ENCODE measurements at places on chromosomes 12 and 14.

DNA sequence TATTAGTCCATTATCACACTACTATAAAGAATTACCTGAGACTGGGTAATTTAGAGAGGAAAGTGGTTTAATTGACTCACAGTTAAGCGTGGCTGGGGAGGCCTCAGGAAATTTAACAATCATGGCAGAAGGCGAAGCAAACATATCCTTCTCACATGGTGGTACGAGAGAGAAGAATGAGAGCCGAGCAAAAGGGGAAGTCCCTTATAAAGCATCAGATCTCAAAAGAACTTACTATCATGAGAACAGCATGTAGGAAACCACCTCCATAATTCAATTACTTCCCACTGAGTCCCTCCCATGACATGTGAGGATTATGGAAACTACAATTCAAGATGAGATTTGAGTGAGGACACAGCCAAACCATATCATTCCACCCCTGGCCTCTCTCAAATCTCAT, 422.6 kb downstream of the MDGA2 start:
- no peak for DNase-seq

DNA sequence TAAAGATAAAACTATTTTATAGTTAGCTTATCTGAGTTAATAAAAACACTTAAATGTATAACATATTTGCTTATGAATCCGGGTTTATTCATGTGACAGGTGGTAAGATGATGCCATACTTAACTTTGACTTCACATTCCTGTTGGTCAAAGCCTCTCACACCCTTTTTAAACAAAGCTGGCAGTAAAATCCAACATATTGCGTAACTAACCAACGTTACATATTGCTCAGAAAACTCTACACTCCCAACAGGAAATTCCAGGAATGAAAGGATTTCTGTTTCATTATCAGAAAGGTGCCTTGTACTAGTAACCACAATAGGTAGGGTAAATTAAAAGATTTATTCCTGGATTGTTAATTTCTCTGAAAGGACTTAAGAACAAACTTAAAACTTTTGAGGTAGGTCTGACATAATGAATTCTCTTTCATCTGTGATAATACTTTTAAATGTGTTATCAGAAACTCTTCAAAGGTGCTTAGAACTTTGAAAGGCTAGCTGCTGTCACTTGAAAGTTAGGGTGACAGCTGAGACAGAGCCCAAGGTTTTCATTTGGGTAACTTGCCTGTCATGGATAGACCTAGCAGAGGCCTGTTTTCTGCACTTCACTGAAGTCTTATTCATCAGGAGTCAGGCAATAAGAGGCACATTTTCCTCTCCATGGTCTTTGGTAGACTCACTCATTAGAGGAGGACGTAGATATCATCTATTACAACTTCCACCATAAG, 23.8 kb upstream of the CATSPERB start:
- DNase-seq, result no peak

GRCh38 chr12:127779301-127780045, 487.5 kb upstream of the TMEM132C start:
- no peak for DNase-seq

- DNase-seq, result no peak
These were observed 24.0 kb upstream of the STYK1 start for GRCh38 chr12:10697862-10698261.

DNA sequence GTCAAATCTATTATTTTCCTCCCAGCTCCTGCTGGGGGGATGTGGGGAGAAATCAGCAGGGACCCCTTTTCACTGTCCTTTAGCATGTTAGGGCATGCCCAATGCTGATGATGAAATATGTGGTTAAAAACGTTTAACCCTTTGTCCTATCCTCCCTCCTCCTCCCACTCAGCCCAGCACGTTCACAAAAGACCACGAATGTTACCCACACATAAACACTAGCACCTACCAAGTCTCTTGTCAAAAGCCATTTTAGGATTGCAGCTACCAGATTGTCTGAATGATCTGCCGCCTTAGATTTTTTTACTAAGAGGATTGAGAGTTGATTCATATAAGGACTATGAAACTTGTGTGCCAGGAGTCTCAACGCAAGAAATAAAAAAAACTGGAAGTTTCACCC, 70.4 kb downstream of the TBK1 start:
- no peak for DNase-seq

DNA sequence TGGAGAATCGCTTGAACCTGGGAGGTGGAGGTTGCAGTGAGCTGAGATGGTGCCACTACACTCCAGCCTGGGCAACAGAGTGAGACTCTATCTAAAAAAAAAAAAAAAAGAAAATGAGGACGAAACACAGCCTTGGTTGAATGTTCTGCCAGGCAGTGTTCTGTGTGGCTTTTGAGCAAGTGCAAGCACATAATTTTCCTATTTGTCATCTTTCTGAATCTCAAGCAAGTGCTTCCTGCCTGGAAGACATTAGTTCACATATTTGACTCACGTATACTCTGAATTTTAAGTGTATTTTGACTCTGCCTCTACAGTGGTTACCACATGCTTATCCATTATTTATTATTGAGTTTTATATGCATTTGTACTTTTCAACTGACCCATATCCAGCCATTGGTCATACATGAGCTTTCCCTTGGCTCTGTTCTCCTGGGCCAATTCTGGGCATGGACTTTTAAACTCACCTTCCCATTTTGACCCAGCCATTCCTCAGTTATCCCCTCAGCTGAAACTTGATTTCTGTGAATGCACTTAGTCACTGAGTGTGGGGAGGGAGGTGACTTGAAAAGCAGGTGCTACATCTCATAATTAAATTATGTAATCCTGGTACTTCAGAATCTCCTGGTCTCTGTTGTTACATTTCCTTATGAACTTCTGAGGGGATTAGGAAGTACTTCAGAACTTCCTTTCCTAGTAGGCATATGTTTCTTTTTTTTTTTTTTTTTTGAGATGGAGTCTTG, 8.1 kb downstream of the OR10G2 start:
- no peak for DNase-seq

GRCh38 chr12:50222275-50222783, 55.2 kb upstream of the CERS5 start:
- DNase-seq, result no peak

DNA sequence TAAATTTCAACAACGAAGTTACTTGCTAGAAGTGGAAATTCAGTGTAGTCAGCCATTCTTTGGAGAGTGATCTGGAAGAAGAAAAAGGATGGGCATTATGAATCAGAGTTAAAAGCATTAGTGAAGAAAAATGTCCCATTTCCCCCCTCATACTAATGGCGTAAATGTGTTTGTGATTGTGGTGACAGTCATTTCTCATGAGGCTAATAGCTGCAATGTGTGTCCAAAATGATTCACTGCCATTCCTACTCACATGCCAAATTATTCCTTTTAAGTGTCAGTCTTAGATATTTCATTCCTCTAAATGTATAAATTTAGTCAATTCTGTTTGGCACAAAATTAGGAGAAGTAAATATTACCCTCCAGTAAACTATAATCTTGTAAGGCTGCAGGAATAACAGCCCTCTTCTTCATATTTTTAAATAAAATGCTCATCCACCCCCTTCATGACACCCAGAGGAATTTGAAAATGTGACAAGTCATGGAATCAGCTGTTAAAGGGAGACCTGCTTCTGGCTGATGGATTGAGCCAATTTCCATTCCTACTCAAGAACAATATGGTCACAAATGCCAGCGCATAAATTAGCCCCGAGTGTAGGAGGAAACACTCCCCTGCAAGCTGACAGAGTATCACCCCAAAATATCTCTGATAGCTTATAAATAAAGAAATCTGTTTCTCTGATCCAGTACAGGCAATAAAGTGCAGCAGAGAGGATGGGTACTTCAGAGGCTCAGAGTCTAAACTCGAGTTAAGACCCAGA, 912.3 kb upstream of the SEL1L start:
- DNase-seq, result no peak

DNA sequence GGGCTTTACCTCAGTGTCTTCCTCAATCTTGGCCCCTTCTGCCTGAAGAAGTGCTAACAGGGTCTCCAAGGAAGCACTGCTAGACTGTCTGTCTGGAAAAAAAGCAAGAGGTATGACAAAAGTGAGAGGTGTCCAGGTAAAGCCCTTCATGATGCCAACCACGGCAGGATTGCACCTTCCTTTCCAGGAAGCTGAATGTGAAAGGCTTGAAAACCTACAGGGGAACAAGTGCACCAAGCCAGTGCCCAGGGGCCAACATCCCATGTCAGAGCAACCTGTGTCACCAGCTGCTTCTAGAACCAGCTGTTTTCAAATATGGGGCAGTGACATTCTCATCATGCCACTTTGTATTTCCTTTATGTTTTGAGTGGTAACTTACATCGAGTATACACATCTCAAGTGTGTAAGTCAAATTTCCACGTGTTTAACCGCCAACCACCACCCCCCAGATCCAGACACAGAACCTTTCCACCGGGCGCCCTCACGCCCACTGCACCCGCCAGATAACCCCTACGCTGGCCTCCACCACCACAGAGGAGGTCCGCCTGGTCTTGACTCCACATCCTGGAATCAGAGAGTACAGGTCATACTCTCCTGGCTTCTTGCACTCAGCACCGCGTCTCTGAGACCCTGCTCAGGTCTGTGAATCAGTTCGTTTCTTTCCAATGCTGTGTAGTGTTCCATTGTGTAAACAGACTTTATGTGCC, 27.3 kb downstream of the VPS37B start:
- DNase-seq, result no peak

- no peak for DNase-seq
These were observed 170.7 kb downstream of the ADCK1 start for GRCh38 chr14:77970646-77971045.

DNA sequence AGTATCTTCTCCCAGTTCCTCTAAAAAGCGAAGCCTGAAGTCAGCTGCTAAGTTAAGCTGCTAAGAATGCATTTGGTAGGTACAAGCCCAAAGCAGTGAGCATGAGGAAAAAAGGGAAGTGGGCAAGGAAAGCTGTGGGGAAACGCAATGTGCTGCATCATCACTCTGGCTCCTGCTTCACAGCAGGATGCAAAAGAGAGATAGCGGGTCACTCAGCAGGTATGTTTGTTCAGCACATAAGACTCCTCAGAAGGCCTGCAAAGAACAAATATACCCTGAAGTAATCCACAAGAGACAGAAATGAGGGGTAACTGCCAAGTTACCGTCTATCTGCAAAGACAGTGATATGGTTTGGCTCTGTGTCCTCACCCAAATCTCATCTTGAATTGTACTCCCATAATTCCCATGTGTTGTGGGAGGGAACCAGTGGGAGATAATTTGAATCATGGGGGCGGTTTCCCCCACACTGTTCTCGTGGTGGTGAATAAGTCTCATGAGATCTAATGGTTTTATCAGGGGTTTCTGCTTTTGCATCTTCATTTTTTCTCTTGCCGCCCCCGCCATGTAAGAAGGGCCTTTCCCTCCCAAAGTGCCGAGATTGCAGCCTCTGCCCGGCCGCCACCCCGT, 127.4 kb upstream of the EGLN3 start:
- no peak for DNase-seq

GRCh38 chr12:29132316-29132715, 16.8 kb upstream of the FAR2 start:
- DNase-seq, result no peak

DNA sequence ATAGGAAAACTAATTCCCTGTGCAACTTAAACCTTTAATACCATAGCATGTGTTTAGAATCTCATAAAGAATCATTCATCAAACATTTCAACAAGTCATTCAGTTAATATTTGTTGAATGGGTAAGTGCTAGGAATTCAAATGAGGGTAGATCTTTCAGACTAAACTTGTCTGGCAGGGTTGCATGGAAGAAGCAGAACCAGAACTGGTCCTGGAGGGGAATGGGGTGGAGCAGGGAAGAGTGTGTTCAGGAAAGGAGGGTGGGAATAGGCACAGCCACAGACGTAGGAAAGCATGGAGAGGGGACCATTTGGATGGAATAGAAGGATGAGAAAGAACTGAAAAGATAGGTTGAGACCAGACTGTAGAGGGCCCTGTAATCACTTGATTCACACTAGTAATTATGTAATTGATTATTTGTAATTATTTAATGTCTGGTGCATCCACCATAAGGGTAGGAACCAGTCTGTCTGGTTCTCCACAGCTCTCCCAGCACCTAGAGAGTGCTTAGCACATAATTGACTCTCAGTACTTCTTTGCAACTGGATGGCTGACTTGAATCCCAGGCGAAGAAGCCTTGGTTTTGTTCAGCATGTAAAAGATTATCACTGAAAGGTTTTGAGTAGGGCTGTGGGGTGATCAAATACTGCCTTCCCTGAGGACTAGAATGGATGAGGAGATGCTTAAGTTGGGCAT, 3.0 kb upstream of the MAP3K9 start:
- no peak for DNase-seq

DNA sequence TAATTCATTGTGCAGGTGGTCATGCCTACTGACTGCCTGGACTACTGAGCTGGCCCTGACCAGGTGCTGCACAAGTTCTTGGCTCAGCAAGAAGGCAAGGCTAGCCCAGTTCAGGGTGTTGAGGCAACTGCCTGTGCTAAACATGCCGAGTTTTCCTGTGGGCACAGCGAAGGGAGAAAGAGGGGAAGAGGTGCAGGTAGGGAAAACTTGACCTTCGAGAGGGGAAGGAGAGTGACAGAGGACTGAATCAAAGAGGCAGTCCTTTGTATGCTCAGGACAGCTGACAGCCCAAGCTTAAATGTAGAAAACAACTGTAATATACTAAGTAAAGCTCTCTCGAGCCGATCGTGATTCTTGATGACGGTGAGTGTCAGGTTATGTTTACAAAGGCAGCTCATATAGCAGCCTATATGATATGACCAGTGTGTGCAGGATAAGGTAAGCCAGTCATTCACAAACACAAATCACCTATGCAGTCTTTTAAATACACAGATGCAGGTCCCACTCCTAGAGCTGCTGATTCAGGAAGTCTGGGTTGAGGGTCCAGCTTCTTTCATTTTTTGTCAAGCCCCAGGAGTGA, 2.6 kb downstream of the IRAK3 start:
- DNase-seq, result no peak

DNA sequence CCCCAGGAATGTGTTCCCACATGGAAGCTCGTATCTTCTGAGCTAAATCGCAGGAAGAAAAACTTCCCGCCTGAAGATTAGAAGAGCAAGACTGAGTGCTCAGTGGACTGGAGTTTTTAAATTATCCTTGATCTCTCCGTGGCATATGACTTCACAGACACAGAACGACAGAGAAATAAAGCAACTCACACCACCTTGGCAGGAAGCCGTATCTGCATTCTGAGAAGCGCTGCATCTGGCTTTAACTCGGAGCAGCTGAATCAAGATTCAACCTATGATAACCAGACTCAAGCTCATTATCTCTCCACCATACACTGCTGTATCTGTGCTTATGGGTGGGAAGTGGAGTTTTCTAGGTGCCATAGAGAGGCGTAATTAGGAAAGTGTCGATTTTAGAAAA, 1482.7 kb downstream of the AACS start:
- DNase-seq, result no peak

DNA sequence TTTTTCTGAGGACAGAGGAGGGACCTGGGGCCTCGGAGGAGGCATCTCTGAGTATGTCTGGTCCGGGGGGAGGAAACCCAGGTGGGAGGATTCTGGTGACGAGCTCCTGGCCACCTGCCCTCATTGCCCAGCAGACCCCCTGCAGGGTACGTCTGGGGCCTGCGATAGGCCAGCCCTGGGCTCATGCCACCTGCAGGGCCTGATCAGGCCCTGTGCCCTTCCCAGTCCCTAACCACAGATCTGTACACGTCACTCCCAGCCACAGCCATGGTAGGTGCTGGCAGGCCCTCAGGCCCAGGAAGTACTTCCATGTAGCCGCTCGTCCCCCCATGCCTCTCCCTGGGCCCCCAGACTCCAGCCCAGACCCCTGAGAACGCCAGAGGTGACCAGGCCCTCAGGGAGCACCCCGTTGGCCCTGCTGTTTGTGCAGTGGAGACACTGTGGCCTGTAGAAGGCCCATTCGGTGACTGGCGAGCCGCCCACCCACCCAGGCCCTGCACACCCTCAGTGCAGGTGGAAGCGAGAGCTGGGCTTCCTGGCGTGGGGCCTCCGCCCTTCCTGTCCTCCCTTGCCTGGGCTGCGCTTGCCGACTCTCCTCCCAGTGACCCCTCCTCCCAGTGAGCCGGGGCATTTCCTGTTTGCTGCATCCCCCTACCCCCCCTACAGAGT, 5.7 kb downstream of the INF2 start:
- DNase-seq, result peak; percentile 66

Measured in activated gamma-delta T cell treated with Interleukin-2 at 50 U/mL for 16 hours (primary cell).